ENCODE measurements at places on chromosomes 11 and 22.

DNA sequence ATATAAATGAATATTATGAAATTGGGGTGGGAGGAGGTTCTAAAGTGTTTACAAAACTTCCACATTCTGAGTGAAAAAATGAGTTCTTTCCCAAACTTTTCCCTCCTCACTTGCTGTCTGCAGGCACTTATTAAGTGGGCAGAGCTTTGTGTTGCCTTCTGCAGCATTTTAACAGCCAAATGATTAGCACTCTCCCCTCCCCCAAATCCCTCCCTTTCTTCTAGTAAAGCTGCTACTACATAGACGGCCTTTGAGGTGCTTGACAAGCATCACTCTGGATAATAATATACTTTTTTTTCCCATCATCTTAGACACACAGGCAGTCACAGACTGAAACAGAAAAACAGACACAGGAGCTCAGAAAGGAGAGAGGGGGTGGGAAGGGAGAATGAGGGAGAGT, 493.5 kb downstream of the DLG2 start:
- DNase-seq = no peak

GRCh38 chr22:42016111-42016510, 17.5 kb downstream of the WBP2NL start:
- DNase-seq = no peak

DNA sequence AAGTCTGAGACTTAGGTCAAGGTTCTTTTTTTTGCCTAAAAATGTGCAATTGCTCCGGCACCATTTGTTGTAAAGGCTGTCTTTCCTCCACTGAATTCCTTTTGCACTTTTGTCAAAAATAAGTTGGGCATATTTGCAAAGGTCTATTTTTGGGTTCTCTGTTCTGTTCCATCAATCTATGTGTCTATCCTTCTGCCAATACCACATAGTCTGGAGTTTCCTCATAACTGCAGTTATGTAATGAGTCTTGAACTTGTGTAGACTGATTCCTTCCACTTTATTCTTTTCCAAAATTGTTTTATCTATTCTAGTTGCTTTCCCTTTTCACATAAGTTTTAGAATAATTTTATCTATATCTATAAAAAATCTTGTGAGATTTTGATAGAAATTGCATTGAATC, 6.7 kb downstream of the KCNJ5 start:
- no peak for DNase-seq

DNA sequence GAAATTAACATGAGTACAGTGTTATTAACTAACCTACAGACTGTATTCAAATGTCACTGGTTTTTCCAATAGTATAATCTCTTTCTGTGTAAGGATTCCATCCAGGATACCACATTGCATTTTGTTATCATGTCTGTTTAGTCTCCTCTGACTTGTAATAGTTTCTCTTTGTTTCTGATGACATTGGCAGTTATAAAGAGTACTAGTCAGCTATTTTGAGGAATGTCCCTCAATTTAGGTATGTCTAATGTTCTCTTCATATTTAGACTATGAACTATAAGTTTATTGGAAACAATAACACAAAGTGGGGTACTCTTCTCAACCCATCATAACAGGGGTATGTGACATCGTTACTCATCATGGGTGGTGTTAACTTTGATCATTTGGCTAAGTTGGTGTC, 20.3 kb upstream of the ME3 start:
- DNase-seq = no peak

- no peak for DNase-seq
Measured at GRCh38 chr11:14773755-14774154, 118.3 kb downstream of the CYP2R1 start.

- no peak for DNase-seq
Measured at GRCh38 chr11:128895526-128895925, 4.4 kb downstream of the KCNJ5 start.

- no peak for DNase-seq
Measured at GRCh38 chr11:111540937-111541253, 375 bp downstream of the LAYN start.

DNA sequence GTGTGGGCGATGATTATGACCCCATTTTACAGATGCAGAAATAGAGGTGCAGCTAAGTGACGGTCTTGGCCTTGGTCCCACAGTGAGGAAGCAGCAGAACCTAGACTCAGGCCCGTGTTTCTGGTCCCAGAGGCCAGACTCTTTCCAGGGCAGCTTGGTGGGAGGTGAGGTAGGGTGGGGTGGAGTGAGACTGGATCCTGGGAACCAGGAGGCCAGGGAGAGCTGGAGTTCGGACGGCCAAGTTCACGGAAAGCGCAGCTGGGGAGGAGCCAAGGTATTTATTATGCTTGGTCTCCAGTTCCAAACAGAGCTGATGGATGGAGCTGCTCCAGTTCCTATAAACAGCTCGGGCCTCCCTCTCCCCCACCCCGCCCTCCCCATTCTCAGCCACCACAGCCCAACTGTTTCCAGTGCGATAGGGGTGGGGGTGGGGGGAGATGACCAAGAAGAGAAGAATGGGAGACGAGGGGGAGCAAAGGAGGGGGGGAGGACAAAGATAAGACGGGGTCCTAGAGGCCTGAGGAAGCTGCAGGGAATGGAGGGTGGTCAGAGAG, 16.2 kb downstream of the LRRC32 start:
- no peak for DNase-seq

DNA sequence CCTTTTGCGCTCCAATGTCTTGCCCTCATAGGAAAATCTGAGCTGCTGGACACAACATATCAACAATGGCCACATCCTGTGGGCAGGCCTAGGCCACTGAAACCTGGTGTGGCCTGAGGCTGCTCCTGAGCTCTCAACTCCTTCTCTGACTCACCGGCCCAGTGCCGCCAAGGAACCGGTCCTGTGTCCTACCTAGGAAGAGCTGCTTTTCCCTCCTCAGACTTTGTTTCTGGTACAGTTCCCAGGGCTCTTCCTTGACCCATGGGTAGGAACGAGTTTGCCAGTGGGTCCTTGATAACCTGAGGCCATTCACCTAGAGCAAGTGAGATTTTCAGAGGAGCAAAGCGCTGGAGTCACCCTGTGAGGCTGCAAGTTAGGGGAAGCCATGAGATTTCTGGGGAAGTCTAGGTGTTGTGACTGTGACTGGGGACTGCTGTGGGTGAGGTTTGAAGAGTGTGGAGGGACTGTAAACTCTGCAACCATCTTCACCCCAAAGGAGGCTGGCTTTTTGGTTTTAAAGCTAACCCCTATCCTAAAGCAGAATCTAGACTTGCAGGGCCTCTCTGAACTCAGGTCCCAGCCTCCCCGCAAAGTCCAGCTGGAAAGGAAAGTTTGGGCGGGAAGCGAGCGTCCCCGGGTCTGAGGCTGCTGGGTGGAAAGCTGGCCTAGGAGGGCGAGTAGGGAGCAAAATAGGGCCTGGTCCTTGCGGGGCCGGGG, 12.0 kb upstream of the PAX6 start:
- DNase-seq = no peak

DNA sequence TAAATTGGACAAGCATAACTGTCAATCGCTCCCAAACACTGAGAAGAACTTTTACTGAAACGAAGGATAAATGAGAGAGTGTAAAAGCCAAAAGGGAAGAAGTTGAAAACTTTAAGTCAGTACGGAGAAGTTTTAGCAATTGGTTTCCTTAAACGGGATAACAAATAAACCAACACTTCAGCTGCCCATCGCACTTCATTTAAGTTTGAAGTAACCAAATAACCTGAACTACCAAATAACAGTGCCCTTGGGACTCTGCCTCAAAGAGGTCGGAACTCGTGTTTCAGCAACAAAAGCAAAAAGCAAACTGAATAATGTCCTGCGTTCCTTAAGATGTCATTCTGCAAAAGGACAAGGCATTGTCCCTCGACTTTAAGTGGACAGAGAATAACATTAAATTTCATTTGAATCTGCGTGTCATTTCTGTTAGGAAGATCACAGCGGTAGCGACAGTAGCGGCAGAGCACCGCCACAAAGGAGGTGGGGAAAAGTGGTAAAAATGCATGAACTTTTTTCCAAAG, 127.0 kb upstream of the C11orf58 start:
- no peak for DNase-seq

GRCh38 chr11:59216641-59217564, 4.2 kb upstream of the MPEG1 start:
- no peak for DNase-seq

Data from progenitor cell of endocrine pancreas (in vitro differentiated cells).